ENCODE measurements at places on chromosomes 7 and 10.

GRCh38 chr7:471191-471865 is 48.3 kb downstream of the PDGFA start:
- DNase-seq, result no peak

DNA sequence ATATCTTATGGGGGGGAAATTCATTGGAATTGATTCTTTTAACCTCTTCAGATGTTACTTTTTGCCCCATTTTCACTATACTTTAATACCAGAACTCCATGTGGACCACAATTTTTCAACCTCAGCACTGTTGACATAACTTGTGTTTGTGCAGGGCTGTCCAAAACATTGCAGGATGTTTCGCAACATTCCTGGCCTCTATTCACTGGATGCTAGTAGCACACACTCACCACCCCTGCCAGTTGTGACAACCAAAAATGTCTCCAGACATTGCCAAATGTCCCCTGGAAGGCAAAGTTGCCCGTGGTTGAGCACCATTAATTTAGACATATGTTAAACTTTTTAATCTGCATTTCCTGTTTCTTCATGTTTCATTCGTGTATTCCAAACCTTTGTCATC is 234.7 kb downstream of the GFRA1 start:
- DNase-seq, result no peak

GRCh38 chr10:76033457-76034196 is 602.2 kb downstream of the LRMDA start:
- no peak for DNase-seq

DNA sequence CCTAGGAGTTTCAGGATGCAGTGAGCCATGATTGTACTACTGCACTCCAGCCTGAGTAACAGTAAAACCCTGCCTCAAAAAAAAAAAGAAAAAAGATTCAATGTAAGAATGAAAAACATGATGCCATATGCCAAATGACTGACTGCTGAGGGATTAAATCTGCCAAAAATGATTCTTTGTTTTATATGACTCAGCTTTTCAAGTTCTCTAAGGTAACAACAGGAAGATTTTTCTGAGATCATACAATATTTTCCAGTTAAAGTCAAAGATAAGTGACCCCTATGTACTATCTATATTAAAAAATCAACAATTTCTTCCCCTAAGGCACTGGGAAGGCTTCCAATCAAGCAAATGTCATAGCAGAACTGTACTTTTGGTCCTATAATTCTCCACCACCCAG is 271.2 kb upstream of the IMMP2L start:
- DNase-seq, result no peak

- no peak for DNase-seq
Measured at GRCh38 chr10:102701272-102701671, 12.9 kb downstream of the ARL3 start.

DNA sequence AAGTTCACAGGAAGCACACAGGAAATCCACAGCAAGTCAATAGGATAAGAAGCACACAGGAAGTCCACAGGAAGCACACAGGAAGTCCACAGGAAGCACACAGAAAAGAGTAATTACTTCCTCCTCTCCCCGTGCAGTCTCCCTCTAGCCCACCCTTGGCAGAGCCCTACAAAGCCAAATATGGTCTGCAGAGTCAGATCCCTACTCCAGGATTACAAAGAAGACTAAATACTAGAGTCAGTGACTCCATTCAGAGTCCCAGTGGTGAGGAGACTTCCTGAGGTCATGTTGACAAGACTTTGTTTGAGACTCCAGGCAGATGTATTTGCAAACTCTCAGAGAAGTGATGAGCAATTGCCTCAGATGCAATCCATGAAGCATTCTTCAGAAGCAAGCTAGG is 398.6 kb upstream of the AUTS2 start:
- no peak for DNase-seq

GRCh38 chr7:143005632-143006260 is 21.2 kb downstream of the OR9A2 start:
- DNase-seq, result no peak

DNA sequence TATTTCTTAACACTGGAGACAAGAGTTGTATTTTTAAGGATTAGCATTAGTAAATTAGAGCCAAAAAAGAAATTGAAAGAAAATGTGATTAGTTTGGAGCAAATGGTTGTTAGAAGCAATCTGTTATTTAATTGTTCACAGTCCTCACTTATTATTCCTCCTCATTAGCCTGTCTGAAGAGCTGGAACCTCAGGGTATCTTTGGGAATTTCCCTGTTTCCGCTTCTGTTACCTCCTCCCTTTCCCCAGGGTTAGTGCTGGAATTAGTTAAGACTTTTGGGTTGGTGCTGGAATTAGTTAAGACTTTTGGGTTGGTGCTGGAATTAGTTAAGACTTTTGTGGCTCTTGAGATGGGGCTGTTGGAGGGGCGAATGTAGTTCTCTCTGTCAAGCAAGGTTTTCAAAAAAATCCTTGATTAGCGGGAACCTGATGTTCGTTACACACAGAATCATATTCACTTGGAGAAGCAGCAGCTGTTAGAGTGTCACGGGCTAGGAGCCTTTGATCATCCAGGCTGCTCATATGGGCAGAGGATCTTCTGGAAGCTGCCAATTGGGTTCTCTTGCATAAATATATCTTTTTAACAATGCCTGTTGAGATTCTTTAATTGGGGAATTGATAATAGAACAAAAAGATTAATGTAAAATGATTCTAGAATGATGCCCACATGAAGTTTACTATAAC is 251.0 kb upstream of the NPSR1 start:
- no peak for DNase-seq

DNA sequence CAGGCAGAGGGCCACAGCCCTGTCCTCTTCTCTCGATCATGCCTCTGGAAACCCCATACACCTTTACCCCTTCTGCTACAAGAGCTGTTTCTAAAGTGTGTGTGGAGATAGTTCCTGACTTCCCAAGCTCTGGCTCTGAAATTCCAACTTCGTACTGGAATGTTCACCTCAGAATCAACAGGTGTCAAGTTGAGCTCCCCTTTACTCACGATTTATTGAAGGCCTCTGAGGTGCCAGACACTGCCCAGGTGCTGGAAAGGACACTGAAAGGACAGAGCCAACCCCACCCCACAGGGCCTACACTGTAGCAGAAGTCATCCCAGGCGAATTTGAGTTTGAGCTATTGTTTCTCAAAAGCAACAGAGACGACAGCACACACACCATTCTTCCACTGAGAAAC is 209.9 kb upstream of the FRMD4A start:
- DNase-seq, result no peak

- no peak for DNase-seq
Measured at GRCh38 chr7:138388673-138389491, 71.2 kb upstream of the TRIM24 start.

DNA sequence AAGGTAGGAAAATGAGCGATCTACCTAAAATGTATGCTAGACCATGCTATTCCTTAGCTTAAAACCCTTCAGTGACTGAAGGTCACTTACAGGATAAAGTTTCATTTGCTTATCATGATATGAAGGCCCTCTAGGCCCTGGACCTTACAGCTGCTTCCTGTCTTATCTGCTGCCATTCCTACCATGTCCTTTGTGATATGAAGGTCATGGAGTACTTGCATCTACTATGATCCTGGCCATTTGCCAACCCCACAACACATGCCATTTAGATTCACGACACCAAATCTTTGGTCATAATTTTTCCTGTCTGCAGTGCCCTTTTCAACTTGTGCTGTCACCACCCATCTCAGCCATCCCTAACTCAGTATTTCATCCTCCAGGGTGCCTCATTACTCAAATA is 181.8 kb upstream of the MDFIC start:
- no peak for DNase-seq

GRCh38 chr7:85041605-85042216 is 145.1 kb downstream of the SEMA3D start:
- DNase-seq, result peak; percentile 74

GRCh38 chr10:90032519-90032918 is 331.1 kb downstream of the KIF20B start:
- DNase-seq, result no peak

- no peak for DNase-seq
Measured at GRCh38 chr10:13712837-13713581, 126.2 kb downstream of the PRPF18 start.

GRCh38 chr10:46306516-46307184 is 19.9 kb downstream of the ANTXRL start:
- DNase-seq, result no peak

GRCh38 chr7:36037121-36037662 is 115.9 kb upstream of the EEPD1 start:
- no peak for DNase-seq

DNA sequence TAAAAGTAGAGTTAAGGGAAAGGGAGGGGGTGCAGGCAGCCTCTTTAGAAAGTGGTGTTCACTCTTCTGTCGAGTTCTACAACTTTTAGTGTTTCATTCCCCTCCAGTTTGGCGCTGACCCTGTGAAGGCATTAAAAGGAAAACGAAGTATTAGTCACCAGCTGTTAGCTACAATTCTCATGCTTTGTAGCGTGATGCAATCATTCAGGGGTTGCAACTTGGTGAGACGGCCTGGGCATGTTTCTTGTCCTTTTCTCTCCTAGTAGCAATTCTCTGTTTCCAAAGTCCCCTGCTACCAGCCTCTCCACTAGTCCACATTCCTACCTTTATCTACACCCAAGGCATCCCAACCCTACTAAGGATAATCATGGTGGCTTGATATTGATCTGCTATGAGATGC is 33.7 kb upstream of the DGKI start:
- DNase-seq, result no peak

DNA sequence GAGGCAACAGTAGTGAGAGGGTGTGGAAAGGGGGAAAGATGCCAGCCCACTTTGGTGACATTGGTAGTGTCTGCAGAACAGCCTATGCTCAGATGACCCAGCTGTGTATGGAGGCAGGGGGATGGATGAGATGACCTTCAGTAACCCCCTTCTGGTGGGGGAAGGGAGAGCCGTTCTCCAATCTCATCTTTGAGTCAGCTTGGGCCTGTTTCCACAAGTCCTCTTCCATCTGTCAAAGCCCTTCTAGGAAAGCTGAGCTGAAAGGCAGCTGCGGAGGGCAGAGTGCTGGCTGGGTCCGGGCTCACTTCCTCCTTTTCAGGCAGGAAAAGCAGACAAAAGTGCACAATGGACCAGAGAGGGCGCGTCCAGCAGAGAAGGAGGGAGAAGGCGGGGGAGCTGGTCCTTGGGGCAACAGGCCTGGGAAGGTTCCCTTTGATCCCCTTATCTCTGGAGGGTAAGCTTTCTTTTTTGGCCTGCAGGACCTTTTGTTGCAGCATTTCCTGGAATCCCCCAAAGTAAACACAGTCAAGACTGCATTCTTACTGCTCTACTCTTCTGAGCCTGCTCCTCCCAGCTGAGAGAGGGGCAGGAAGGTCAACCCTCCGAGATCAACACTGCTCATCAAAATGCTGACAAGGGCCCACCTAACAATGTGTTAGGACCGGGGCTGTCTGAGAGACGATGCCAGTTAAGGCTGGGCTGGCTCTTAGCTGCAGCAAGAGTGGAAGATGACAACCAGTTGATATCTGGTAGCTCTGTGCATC is 1.2 kb upstream of the LRMDA start:
- DNase-seq, result no peak

DNA sequence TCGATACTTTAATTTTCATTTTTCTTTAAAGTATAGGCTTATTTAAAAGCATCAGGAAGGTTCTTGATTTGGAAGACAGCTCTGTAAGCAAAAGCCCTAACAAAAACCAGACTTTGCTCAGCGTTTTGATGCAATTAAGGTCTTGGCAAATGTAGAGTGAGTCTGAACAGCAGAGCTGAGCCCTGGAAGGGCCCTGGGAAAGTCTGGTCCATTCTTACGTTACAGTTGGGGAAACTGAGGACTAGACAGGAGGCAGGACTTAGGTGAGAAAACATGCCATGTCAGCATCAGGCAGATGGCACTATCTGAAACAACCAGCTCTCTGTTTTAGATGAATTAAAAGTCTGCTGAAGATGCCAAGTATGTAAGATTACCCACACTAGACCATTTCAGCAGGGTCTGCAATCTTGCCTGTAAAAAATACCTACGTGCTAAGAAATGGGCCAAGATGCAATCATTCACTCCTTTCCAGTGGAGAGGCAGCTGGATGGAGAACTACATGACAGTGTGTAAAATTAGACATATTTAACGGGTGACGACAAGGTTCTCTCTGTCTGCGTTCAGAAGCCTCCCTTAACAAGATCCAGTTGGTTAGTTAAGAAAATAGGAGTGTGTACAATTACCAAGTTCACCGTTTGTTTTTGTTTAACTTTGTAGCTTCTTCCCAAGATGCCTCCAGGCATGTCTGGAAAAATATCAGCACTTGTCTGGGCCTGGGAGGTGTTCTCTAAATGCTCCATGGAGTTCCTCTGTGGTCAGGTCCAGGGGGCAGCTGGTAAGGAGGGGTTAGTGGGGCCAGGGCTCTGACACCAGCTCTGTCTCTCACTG is 502.3 kb upstream of the ZMIZ1 start:
- no peak for DNase-seq

- DNase-seq, result no peak
Measured at GRCh38 chr7:7138897-7139296, 43.4 kb upstream of the C1GALT1 start.

DNA sequence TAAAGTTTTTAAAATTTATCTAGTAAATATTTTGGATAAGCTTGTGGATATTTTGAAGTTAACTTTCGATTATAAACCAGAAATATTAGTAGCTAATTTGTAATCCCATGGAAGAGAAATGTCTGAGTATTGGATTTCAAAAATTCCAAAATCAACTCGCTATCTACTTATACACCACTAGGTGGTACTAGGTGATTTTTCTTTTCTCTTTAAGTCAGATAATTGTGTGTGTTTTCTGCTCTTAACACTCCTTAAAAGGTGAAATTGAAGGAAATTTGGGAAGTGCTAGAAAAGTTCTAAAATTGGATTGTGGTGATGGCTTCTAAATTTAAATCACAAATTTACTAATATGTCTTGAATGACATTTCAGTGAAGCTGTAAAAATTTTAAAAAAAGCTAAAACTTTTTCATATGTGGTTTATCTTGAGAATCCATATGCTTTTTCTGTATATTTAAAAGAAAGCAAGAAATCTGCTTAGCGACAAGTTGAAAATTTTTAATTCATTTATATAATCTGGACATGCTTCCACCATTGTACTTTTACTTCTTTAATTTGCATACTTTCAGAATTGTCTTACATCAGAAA is 90.2 kb downstream of the IPMK start:
- no peak for DNase-seq

DNA sequence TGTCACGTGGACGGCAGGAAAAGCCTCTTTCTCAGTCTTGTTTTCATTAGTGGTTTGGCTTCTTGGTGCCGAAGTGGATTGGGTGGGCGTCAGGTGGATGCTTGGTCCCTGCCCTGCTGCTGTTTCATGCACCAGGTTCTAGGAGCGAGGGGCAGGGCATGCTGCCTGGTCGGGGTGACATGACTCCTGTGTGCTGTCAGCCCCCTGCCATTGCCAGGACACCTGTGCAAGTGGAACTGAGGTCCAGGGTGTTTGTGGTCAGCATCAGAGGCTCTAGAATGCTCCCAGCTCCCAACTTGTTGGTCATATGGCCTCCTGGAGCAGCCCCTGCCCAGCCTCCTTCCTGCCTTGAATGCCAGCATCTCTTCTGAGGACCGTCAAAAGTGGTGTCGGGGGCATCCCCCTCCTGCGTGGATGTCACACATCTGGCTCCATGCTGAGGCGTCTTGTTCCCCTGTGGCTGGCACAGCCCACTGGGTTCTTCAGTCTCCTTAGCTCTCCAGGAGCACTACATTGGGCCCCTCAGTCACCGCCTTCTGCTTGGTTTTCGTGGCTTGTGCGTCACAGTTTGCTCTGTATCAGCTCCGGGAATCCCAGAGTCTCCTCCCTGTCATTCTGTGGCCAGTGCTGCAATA is 24.8 kb downstream of the ADCY1 start:
- DNase-seq, result no peak
